NCI-H2227 treated with DMSO at 0.1 percent for 48 hours (cell line): ENCODE measurements at places on chromosomes 4 and X.

GRCh38 chrX:9611436-9612145 is 146.7 kb downstream of the TBL1X start:
- DNase-seq = no peak

GRCh38 chrX:27797575-27797974 is 10.2 kb upstream of the MAGEB10 start:
- DNase-seq = no peak

DNA sequence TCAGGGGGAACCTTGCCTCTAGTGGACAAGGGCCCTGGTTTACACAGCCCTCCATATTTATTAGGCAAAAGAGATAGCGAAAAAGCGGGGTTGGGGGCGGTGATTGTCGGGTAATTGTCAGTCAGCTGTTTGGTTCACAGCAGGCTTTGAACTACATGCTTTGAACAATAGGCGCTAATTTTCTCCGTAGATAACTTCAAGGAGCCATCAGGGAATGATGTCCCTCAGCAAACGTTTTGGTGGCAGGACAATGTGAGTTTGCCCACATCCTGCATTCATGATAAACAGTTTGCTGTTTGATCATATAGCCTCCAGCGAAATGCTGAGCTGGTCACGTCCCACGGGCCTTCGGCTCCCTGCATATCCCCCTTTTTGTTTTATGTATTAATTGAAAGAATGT is 65.2 kb downstream of the KANTR start:
- peak; percentile 68 for DNase-seq

DNA sequence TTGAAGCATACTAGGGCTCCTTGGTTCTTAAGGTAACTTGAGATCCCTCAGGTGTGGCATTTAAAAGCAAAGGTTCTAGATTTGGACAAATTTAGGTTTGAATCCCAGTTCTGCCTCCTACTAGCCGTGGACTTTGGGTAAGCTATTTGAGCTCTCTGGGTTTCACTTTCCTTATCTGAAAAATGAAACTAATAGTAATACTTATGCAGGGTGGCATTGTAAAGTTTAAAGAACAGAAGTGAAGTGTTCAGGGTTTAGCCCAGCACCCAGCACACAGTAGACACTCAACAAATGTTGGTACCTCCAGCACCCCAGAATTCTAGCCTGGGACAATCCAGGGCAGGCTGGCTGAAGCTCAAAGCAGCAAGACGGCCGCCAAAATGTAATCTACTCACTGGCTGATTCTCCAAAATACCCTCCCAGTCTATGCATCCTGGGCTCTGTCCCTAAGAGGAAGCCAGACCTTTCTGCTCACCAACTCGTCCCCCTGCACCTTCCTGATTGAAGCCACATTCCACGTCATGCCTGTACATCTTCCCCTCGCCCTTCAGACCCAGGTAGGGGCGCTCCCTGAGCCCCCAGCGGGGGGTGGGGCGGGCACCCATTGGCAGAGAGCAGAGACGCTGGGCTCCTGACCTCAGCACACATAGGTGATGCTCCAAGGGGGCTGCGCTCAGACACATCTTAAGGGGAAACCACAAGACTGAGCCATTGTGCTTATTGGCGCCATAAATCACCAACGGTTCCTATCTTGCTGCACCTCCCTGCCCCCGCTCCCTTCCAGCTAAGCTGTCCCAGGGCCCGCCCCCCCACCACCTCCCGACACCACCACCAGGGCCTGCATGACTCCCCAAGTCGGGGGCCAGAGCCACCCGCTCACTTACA is 160.6 kb downstream of the BCOR start:
- no peak for DNase-seq

DNA sequence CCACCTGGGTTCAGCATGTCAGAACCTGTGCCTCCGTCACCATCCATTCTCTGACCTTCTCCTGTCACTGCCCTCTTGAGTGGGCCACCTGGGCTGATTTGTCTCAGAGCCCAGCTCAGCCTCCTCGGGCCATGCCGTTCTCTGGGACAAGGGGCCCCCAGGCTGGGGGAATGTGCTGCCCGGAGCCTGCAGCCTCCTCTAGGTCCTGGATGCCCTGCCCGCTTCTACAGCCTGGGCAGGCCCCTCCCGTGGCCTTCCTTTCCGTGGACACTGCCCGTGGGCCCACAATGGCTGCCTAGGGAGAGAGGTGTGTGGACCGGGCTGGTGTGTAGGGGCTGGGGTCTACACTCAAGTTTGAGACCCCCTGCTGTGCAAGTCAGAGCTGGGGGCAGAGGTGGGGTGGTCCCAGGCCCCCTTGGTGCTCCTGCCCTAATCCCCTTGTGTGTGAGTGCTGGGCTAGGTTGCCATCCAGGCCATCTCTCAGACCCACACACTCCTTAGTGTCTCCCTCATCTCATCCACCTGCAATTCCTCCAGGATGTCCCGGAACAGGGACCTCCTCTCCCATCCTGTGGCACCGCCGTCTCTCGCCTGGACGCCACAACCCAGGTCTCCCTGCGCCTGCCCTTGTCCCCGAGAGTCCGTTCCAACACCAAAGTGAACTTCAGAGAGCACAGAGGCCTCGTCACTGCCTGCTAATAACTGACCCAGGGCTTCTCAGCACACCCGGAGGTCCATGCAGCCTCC is 12.4 kb downstream of the PSAPL1 start:
- DNase-seq = no peak

GRCh38 chr4:98557194-98557892 is 101.1 kb downstream of the TSPAN5 start:
- no peak for DNase-seq

- no peak for DNase-seq
Measured at GRCh38 chr4:81659051-81659450, 187.3 kb upstream of the RASGEF1B start.

GRCh38 chr4:105894660-105895582 is at the start of gene NPNT:
Gene NPNT (plus strand): TSS chr4:105895471. CDS start chr4:105895653, 182 bp downstream.
- DNase-seq = no peak

- DNase-seq = no peak
Measured at GRCh38 chr4:173243321-173243720, 74.7 kb downstream of the GALNT7 start.

DNA sequence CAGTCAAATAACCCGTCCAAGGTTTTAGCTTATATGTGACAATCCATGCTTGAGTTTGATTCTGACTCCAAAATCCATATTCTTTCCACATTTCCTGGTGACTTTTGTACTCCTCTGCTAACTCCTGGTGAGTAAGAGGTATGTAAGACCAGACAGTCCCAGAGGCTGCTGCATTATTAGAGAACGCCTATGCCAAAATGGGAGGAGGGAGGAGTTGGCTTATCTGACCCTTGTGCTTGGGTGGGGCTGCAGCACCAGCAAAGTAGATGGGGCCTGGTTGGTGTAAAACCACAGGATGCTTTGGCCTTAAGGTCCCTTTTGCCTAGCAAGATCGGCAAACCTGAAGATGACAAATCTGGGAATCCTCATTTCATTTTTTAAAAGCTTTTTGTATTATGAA is 9.1 kb upstream of the RNF212 start:
- no peak for DNase-seq

DNA sequence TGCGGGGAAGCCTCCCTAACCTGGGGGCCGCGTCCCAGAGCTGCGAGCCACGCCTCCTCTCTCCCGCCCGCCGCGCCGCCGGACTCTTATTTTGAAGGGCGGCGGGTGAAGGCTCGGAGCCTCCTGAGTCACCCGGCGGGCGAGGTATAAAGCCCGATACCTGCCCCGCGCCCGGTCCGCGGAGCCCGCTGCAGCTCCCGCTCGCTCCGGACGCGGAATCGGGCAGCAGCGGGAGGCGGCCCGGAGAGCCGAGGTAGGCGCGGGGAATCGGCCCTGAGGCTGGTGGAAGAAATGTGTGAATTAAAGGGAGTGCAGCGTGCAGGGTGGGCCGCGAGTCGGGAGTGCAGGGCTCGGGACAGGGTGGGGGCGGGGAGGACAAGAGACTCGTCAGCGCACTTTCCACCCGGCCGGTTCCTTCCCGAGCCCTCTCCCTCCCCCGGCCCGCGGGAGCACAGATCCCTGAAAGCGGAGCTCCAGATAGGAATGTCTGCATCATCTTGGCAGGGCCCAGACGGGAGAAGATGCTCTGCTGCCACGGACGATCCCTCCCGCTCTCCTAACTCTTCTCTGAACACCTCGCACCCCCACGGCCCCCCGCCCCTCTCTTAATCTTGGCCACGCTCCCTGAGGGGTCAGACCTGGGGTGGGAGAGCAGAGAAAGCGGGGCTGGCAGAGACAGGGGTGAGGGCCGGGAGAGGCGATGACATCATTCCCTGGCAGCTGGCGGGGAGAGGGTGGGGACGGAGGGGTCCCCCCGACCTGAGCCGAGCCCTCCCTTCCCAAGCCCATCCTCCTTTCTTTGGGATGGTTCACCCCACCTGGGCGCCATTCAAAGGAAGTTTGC is 177.9 kb downstream of the CBR4 start:
- no peak for DNase-seq

DNA sequence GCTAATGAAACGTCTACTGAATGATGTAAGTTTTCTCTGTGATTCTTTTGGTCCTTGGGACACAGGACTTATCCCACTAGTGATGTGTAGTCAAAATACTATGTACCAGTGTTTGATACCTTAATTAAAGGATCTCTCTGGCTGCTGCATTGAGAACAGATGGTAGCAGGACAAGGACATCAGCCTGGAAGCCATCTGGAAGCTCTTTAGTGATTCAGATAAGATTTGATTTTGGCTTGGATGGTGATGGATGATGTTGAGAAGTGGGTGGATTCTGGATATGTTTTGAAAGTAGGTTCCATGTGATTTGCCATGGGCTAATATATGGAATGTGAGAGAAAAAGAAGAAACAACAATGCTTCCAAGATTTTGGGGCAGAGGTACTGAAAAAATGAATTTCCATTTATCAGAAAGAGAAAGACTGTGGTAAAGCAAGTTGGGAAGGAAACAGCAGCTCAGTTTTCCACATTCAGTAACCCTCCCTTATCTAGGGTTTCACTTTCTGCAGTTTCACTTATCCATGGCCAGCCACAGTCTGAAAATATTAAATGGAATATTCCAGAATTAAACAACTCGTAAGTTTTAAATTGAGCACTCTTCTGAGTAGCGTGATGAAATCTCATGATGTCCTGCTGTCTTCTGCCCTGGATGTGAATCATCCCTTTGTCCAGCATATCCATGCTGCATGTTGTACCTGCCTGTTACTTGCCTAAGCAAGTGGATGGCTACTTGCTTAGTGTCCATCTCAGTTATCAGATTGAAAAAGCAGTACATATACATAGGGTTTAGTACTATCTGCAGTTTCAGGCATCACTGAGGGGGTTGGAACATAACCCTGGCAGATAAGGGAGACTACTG is 15.6 kb downstream of the CD38 start:
- DNase-seq = no peak

GRCh38 chr4:25609976-25610375 is 45.7 kb upstream of the SLC34A2 start:
- DNase-seq = no peak

- DNase-seq = no peak
Measured at GRCh38 chrX:11944501-11944900, 186.5 kb downstream of the MSL3 start.

- DNase-seq = no peak
Measured at GRCh38 chr4:136121426-136121825, 1410.9 kb downstream of the PCDH18 start.

DNA sequence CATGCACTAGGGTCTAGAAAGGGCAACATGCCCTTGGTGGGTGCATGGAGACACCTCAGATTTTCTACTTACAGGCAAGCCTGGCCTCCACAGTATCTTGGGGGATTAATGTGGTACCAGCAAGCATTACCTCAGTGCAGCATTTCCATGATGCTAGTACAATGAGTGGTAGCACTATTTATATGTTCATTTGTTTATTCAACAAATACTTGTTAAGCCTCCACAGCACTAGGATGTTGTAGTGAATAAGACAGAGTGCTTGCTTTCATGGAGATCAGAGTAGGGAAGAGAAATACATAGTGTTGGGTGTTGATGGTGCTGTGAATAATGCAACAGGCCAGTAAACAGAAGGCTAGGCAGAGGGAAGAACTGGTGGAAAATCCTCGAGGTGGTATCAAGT is 133.4 kb downstream of the KLHL8 start:
- no peak for DNase-seq

DNA sequence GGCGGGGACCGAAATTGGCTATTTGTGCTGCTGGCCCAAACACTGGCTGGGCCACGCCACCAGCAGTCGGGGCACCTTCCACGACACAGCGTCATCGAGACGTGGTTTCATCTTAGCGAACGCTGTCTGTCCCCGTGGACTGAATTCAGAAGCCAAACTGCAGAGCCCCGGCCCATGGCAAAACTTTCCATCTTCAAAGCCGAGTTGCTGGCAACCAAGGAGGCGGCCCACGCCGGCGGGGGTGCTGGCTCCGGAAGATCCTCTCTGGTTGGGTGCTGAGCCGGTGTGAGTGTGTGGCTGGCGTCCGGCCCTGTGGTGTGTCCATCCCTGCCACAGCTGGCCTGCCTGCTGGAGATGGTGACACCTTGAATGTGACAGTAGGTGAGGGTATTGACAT is 96.6 kb upstream of the ADRA2C start:
- no peak for DNase-seq

DNA sequence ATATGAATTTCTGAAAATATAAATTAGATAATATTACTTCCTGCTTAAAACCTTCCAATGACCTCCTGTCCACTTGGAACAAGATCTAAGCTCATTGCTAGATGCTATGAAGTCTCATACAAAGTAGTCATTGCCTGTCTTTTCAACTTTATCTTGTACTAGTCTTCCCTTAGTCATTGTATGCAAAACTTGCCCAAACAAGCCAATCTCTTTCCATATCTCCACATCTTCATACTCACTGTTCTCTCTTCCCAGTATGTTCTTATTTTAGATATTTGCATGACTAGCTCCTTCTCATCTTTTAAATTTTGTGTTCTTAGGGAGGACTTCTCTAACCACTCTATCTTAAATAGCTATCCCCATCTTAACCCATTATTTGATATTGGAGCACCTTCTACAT is 33.9 kb upstream of the CDX4 start:
- no peak for DNase-seq

GRCh38 chrX:40097504-40098263 is at the start of gene BCOR:
Gene BCOR (minus strand): TSS chrX:40097958. CDS start chrX:40077929, 20,029 bp downstream.
- peak; percentile 83 for DNase-seq

- DNase-seq = no peak
Measured at GRCh38 chrX:96838537-96838936, 45.2 kb upstream of the RPA4 start.

GRCh38 chr4:47075919-47076318 is 44.6 kb downstream of the GABRB1 start:
- DNase-seq = no peak

DNA sequence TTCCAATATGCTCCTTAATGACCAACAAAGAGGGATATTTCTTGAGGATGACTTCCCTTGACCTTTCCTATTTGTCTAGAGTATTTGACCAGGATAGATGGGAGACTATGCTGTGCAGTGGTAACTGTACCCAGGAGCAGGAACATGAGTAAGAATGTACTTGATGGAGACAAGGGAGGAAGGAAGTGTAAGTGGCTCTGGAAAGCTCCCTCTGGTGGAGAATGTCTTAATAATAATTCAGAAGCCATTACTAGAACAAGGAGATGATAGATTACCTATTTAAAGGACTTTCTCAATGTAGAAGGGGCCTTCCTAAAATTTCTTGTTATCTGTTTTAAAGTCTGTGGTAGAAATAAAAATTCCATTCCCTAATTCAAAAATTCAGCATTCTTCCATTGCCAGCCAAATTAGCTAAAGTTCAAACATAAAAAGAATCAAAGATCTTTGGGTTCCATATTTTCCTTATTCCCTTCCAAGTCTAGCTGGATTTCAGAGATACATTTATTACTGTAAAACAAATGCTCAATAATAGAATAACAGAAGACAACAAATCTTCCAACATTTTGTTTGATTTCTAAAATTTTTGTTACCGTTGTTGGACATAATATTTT is 83.8 kb downstream of the GRID2 start:
- no peak for DNase-seq
